ENCODE measurements at places on chromosomes 2 and 18.

DNA sequence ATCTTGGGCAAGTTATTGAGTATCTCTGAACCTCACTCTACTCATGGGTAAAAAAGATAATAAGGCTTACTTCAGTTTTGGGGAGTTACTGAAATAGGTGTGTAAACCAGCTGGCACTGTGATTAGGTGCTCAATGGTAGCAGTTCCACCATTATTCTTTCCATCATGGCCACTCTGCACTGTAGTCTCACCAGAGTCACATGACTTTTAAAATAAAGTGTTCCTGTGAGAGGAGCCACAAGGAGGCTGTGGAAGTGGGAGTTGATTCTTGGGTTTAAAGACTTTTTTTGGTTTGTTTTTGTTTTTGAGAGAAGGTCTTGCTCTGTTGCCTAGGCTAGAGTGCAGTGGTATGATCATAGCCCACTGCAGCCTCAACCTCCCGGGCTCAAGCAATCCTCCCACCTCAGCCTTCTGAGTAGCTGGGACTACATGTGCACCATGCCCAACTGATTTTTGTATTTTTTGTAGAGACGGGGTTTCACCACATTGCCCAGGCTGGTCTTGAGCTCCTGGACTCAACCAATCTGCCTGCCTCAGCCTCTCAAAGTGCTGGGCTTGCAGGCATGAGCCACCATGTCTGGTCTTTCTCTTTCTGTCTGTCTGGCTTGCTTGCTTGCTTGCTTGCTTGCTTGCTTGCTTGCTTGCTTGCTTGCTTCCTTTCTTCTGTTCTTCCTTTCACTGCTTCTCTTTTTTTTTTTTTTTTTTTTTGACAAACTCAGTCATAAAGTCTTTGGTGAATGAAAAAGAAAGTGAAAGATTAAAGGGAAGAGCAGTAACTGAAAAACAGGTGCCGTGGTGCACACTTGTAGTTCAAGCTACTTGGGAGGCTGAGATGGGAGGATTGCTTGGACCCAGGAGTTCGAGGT, 21.2 kb upstream of the ACVR1 start:
- DNase-seq: no peak

- DNase-seq: no peak
Measured at GRCh38 chr2:100853909-100854810, 34.2 kb downstream of the NPAS2 start.

DNA sequence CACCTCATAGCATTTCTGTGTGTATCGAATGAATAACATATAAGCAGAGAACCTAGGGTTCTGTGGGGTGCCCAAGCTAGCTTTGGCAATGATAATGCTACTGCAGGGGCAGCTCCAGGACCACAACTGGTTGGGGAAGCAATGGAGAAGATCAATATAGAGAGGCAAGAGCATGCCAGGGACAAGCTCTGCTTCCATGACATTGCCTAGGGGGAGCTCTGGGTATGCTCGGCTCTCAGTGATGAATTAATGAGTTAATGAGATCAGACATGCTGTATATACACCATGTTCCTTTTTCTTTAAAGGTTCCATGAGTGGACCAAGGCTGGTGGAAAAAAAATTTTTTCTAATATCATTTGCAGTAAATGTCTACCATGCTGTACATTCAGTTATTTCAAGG, 618.4 kb downstream of the BCL11A start:
- DNase-seq: no peak

DNA sequence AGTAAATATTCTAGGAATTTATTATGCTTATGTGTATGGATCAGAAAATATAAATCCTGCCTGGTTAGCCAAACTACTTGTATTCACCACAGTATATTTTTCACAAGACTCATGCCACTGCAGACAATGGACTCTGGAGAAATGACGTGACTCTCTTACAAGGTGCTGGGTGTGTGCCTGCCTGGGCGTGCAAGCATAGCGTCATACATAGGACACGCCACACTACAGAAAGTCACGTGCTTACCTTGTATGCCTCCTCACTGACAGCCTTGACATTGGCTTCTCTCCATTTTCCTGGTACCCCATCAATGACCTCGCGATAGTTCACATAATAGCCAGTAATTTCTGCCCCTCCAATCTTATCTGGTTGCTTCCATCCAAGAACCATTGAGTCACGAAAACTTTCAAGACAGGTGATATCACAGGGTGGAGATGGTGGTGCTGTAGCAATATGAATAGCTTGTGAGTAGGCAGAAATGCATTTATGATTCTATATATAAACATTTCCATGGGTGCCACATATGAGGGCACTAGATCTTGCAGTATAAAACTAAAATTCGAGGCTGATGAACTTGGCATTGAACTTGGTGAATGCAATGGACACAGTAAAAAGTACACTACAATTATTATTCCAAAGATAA, 93.2 kb downstream of the MYOM1 start:
- DNase-seq: no peak

GRCh38 chr2:224638301-224638823, 53.2 kb upstream of the CUL3 start:
- DNase-seq: no peak

DNA sequence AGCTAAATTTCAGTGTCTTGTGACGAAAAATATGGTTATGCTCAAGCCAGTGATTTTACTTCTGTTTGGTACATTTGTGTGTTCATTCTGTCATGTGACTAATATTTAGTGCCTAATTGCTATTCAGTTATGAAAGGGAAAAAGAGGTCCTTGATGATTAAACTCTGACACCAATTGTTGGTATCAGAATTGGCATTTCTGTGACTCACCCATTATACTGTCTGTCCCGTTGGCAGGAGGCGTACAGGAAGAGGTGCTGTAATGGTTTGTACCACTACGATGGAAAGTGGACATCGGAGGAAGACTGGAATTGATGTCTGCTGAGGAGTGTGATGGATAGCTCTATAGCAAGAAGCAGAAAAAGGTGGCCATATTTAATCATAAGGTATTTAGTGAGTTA, 310.4 kb upstream of the CCDC68 start:
- no peak for DNase-seq

- DNase-seq: no peak
Measured at GRCh38 chr2:172374318-172375240, 52.8 kb upstream of the ITGA6 start.

GRCh38 chr2:119494163-119494790, 30.0 kb downstream of the SCTR start:
- no peak for DNase-seq

DNA sequence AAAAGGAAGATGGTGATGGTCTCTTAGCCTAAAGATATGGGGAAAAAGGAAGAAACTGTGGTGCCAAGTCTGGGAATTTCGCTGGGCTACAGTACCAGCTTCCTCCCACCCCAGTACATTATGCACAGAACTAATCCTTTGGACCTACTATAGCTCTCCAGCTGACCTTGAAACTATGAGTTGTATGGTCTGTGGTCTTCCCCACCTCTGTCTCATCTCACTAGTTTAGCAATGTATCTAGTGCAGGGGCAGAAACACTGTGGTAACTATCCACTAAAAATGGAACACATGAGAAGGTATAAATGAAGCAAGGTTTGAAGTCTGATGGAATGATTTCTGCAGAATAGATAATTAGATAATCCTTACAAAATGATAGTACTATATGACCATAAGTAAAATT, 190.4 kb upstream of the CCDC150 start:
- DNase-seq: no peak
